Activated CD4-positive, alpha-beta T cell treated with anti-CD3 and anti-CD28 coated beads, Interleukin-2, amount 50 U/mL, for 48 hours (primary cell): ENCODE measurements at places on chromosomes 5 and 9.

GRCh38 chr9:106228861-106229260, 534.5 kb downstream of the TMEM38B start:
- no peak for DNase-seq

DNA sequence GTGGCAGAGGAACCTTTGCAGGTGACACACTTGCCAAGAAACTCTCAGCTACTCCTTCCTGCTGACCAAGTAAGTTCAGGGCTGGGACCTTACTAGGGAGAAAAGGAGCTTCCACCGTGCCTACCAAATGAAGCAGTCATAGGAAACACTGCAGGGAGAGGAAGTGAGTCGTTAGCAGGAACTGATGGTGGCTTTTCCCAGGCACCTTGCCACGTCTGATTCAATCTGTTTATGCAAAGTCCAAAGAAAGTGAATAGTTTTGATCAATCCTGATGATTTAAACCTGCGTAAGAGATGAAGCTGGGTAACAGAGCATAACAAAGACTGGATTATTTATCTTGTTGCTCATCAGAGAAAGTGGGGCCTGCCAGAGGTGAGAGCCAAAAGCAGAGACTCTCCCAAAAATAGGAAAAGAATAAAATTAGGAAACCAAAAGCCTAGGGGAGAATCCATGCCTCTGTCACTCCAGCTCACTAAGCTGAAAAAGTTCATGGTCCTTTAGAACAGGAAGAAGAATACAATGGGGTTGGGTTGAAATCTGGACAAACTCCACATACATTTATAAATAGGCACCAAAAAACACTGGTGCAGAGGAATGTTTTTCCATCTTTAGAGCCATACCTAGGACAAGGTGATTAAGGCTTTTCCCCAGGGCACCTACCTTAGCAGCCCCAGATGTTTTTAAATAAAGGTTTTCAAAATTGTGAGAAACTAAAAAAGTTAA, 9.3 kb upstream of the PFDN1 start:
- DNase-seq = no peak

- no peak for DNase-seq
These were observed 170.2 kb upstream of the PAPPA start for GRCh38 chr9:115983366-115983765.

GRCh38 chr5:159409801-159410200, 79.5 kb upstream of the IL12B start:
- peak; percentile 27 for DNase-seq

GRCh38 chr5:132010645-132010988, 841 bp downstream of the ACSL6 start:
- DNase-seq = peak; percentile 3

GRCh38 chr9:133733421-133733795, 4.7 kb downstream of the SARDH start:
- DNase-seq = no peak
